Esophagus muscularis mucosa (tissue), 4 donors: ENCODE measurements at places on chromosomes 12 and 14.

- no peak for DNase-seq
Measured at GRCh38 chr14:93729993-93730392, 58.3 kb downstream of the PRIMA1 start.

DNA sequence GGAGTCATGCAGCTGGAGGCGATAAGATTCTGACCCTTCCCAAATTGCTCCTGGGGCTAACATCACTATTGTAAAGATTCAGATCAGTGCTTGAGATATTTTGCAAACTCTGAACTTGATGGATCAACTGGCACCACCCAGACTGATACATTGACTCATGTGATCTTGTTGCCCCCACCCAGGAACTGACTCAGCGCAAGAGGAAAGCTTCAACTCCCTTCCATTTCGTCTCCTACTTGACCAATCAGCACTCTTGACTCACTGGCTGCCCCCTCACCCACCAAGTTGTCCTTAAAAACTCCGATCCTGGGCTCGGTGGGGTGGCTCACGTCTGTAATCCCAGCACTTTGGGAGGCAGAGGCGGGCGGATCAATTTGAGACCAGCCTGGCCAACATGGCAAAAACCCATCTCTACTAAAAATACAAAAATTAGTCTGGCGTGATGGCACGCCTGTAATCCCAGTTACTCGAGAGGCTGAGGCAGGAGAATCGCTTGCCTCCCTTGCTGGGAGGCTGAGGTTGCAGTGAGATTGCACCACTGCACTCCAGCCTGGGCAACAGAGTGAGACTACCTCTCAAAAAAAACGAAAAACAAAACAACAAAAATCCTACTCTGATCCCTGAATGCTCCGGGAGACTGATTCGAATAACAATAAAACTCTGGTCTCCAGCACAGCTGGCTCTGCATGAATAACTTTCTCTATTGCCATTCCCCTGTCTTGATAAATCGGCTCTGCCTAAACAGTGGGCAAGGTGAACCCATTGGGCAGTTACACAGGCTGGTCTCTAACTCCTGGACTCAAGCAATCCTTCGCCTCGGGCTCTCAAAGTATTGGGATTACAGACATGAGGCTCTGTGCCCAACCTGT lies 9.8 kb upstream of the ARF6 start:
- no peak for DNase-seq

- no peak for DNase-seq
Measured at GRCh38 chr12:74455429-74455828, 82.2 kb upstream of the ATXN7L3B start.

DNA sequence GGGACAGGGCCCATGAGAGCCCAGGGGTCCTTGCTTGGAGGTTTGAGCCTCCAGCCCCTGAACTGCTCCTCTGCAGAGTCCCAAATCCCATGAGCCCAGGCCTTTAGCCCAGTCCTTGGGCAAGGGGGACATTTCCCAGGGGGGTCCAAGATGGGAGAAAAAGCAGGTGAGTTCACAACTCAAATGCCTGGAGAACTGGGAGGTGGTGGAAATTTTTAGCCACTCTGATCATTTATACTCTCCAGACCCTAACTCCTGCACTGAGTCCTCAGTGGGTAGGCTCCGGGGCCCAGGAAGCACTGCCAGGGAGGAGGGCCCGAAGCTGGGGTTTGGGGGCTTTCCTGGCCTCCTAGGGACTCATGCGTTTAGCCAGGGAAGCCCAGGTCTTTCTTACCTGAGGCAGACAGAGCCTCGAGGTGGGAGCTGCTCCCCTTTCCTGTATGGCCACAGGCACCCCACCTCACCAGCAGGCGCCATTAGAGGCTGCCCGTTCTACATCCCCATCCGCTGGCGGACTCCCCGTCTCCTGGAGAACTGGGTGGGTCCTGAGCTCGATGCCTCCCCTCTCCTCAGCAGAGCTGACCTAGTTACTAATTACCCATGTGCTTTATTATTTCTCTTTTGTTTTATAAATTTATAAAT lies 998 bp downstream of the HNF1A start:
- no peak for DNase-seq
